ENCODE measurements at places on chromosomes 11 and 22.

DNA sequence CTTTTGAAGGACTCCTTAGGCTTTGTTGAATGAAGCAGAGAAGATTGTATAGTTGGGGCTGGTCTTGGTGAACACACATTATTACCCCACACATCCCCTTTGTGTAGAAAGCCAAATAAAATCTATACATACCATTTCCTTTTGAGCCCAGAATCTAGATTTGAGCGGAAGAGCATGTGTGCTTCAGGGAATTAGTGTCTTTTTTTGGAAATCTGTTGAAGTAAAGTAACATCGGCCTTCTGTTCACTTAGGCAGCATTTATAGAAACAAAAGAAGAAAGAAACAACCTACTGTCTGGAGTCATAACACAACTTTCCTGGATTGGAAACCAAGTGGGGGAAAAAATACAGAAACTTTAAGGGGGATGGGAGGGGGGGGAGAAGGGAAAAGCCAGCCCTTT lies 37.9 kb upstream of the TTC12 start:
- ATAC-seq = no peak

DNA sequence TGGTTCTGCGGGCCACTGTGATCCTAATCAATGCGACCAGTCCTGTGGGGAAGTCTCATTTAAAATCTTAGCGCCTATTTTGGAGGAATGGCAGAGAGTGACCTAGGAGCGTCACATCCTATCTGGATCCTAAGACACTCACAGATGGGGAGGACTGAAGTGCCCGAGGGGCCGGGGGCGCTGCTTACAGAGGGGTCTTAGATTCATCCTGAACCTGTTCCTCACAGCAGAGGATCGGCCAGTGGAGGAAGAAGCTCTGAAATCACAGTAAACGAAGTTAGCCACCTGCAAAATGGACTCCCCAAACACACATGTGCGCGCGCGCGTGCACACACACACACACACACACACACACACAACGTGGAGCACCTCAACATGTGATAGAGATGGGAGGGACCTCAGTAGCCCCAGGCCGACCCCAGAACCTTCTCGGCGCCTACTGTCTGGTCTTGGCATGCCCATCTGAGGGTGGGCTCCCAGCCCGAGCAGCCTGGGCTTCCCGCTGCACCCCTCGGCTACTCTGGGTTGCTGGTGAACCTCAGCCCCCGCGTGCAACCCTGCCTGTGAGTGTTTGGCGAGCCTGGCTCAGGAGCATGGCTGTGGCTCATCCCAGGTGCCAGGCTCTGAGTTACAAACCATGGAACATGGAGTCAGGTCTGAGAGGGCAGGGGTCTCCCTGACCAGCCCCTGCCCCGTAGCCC lies 613.3 kb downstream of the TBC1D22A start:
- ATAC-seq = no peak

GRCh38 chr11:67448220-67448609 lies 4.3 kb downstream of the GPR152 start:
- ATAC-seq = no peak

GRCh38 chr11:13761716-13762115 lies 93.2 kb downstream of the FAR1 start:
- no peak for ATAC-seq

DNA sequence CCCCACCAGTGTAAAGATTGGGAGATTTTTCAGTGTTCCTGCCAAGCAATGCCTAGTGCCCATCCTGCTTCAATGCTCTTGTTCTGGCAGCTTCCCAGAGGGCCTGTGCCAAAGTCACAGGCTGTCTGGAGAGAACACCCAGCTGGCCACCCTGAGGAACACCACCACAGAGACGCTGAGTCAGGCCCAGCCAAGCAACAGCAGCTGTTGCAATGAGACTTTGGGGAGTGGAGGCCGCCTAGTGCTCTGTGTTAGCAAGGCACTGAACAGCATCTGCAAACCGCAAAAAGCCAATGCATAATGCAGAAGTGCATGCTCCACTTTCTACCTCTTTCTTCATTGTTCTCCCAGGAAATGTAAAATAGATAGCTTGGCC lies 168.1 kb downstream of the NXPE2 start:
- ATAC-seq = no peak

DNA sequence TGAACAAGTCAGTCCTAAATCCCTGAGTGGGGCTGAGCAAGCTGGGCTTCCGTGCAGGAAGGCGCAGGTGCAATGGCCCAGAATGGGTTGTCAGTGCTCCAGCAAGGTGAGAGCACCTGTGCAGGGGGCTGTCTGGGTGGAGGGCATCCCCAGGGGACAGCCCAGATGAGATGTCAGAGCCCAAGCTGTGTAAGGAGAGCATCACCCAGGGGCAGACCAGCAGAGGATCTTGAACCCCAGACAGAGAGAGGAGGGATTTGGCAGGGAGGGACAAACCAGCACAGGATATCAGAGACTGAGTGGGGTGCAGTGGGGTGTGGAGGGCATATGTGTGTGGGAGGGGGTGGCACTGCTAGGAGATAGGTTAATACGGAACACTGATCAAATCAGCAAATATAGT lies 114.9 kb upstream of the TMEM45B start:
- ATAC-seq = no peak

DNA sequence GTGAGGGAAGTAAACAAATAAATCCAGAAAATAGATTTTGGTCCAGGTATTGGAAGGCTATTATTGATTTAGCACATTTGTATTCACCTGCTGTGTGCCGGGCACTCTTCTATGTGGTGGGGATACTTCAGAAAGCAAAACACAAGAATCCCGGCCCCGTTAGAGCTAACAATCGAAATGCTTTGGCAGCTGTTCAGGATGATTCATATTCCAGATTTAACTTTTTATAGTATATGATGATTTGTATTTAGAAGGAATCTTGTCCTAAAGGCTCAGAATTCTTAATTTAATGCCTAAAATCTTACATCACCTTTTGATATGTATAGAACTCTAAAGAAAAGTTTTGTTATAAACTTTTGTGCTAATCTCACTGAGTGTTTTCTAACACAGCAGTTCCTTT lies 28.0 kb downstream of the ZC3H12C start:
- ATAC-seq = no peak

DNA sequence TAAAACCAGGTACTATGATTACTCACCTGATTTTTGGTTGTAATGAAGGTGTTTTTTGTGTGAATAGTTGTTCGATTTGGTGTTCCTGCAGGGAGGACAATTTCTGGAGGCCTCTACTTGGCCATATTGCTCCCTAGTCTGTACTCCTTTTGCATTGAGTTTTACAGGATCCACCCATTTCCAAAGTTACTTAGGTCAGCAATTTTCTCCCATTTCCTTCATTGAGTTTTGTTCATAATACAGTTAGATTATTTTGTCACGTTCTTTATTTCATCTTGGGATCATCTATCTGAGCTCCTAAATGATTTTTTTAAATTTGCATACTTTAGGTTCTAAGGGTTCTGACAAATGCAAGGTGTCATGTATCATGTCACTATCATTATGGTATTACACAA lies 20.1 kb upstream of the AQP11 start:
- no peak for ATAC-seq

DNA sequence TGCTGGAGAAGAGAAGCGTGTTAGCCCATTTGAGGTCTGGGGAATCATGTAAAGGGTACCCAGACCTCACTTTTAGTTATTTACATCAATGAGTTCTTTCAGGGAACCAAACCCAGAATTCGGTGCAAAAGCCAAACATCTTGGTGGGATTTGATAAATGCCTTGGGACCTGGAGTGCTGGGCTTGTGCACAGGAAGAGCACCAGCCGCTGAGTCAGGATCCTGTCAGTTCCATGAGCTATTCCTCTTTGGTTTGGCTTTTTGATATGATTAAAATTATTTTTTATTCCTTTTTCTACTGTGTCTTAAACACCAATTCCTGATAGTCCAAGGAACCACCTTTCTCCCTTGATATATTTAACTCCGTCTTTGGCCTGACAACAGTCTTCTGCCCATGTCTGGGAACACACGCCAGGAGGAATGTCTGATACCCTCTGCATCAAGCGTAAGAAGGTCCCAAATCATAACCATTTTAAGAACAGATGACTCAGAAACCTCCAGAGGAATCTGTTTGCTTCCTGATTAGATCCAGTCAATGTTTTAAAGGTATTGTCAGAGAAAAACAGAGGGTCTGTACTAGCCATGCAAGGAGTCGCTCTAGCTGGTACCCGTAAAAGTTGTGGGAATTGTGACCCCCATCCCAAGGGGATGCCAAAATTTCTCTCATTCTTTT lies 65.2 kb downstream of the ALX4 start:
- no peak for ATAC-seq

DNA sequence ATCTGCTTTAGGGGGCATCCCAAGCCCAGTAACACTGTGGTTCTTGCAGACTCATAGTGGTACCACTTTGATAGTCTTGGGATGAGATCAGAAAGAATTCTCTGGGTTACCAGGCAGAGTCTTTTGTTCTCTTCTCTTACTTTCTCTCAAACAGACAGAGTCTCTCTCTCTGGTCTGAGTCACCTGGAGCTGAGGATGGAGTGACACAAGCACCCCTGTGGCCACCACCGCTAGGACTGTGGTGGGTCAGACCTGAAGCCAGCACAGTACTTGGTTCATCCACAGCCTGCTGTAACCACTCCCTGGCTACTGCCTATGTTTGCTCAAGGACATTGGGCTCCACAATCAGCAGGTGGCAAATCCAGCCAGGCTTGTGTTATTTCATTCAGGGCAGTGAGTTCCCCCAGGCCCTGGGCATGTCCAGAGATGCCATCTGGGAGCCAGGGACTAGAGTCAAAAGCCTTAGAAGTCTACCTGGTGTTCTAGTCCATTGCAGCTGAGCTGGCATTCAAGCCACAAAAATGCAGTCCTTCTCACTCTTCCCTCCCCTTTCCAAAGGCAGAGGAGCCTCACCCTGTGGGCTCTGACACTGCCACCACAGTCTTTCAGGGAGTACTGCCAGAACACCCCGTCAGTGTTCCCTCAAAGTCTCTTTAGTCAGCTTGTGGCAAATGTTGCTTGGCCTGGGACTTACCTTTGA lies 29.9 kb downstream of the ENDOD1 start:
- ATAC-seq = no peak

- no peak for ATAC-seq
Observed at GRCh38 chr22:27489178-27489675, 312.3 kb downstream of the MN1 start.

DNA sequence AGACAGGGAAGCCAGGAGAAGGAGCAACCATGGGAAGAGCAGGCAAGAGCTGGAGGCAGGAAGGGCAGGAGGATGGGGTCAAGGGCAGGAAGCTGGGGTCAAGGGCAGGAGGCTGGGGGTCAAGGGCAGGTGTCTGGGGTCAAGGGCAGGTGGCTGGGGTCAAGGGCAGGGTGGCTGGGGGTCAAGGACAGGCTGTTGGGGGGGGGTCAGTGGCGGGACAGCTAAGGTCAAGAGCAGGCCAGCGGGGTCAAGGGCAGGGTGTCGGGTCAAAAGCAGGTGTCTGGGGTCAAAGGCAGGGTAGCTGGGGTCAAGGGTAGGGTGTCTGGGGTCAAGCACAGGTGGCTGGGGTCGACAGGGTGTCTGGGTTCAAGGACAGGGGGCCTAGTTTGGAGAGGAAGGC lies 24.2 kb downstream of the CPT1A start:
- ATAC-seq = no peak

DNA sequence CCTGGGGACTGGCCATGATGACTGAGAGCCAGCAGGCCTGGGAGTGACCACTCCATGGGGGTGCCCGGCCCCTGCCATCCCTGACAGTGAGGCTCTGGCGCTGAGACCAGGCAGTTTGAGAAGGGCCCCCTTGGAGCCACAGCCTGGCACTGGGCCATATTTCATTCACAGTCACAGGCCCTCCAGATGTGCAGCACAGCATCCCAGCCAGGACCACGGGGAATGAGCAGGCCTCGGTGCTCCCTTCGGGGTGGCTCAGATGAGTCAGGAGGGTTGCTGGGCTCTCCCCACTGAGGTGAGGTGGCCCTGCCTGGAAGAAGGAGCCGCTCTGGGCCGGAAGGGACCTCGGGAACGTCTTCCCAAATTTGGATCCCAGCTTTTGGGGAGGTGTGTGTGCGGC lies 53.0 kb downstream of the GRAMD4 start:
- ATAC-seq = no peak

DNA sequence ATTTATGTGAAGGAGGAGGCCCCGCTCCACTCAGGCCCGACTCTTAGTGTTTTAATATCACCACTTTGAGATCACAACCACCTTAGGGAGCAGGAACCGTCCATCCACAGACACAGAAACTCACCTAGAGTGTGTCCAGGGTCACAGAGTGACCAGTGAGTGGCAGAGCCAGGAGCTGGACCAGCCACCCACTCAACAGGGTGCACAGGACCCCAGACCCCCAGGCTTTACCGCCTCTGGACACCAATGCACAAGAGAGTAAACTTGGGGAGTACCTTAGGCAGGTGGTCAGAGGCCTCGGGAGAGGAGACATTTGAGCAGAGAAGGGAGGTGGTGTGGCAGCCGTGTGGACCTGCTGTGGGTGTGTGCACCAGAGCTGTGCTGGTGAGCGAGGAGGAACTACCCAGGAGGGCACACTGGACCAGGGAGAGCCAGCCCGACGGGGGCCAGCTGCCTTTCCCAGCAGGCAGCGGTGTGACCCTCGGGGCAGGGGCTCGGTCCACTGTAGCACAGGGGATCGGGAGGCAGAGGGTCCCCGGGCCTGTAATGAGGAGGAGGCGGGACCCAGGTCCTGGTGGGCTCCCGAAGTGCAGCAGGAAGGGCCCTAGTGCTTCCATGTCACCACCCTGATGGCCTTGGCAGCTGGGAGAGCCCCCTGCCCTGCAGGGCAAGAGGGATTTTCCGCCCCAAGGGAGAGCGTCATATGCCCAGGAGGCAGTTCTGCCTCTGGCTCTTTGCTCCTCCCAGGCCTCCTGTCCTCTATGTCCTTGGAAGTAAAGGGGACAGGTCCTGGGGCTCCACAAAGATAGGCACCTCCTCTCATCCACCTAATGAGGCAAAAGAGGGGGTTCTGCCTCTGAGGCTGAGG lies 7.5 kb upstream of the NLRP6 start:
- ATAC-seq = no peak

- no peak for ATAC-seq
Observed at GRCh38 chr11:86900162-86900561, 55.0 kb downstream of the FZD4 start.
